LNCaP clone FGC (cell line): ENCODE measurements at places on chromosomes 5 and 9.

GRCh38 chr9:107485458-107486043 is 4.0 kb downstream of the KLF4 start:
- DNase-seq, result no peak

GRCh38 chr5:113909782-113910181 is 396.3 kb downstream of the YTHDC2 start:
- no peak for DNase-seq

- DNase-seq, result no peak
Observed at GRCh38 chr5:138901716-138902115, 26.6 kb upstream of the LRRTM2 start.

- no peak for DNase-seq
Observed at GRCh38 chr5:58924306-58924705, 341.4 kb downstream of the RAB3C start.

DNA sequence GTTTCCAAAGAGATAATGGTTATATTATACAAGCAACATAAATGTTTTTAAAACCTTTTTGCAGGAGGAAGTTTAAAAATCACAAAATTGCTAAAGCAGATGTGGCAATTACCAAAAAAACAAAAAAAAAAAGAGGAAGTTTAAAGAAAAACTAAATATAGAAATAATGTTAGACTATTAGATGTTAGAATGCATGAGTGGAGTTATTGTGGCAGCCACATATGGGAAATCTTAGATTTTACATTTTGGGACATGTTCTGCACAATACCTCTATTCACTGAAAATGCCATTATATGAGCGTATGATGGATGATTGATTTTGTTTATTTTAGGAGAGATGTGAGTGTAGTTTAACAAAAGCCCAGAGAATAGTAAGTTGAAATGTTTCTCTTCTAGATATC is 31.2 kb upstream of the DTWD2 start:
- DNase-seq, result no peak

GRCh38 chr5:98769959-98770208 is 3.6 kb upstream of the RGMB start:
- DNase-seq, result no peak

GRCh38 chr5:93302711-93303110 is 278.3 kb downstream of the NR2F1-AS1 start:
- DNase-seq, result no peak

GRCh38 chr5:132274050-132274792 is 16.7 kb downstream of the PDLIM4 start:
- no peak for DNase-seq

DNA sequence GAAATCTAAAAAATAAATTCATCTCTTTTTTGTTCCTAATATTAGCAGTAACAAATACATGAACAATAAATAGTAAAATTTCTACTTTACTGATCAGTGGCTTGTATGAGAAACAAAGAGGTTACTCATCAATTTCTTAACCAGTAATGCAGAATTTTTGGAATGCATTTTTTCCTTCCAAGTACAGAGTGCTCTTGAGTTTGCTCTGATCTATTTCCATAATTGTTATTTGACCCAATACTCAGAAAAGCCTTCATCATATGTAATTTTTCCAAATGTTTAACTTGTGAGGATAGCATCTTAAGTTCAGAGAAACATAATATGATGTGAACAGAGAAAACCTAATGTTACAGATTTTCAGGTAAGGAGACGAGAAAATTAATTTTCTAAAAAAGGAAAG is 47.3 kb downstream of the FBN2 start:
- DNase-seq, result no peak

GRCh38 chr9:94975480-94975879 is 249.0 kb downstream of the AOPEP start:
- DNase-seq, result no peak
